ENCODE measurements at places on chromosomes 16 and 17.

- DNase-seq: no peak
These were observed 273.1 kb upstream of the CCL2 start for GRCh38 chr17:33981711-33982601.

- DNase-seq: no peak
These were observed 10.5 kb downstream of the NUFIP2 start for GRCh38 chr17:29283496-29283895.

GRCh38 chr17:68790931-68791330 lies 164.3 kb downstream of the ABCA8 start:
- DNase-seq: no peak

DNA sequence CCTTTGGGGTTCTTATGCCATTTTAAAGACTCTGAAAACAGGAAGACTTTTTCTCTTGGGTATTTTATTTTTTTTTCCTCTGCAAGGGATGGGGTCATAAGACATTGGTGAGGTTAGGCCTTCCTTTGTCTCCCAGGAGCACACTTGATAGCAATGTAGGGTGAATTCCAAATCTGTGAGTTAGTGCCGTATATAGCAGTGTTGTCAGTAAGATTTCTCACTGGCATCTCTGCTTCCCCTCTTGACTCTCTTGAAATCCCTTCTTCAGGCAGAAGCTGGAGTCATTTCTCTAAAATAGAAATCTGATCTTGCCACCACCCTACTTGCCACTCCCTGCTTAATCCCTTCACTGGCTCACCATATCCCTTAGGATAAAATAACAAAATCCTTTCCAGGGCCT lies 529.7 kb downstream of the WWOX start:
- DNase-seq: no peak

GRCh38 chr16:75461575-75461974 lies 2.9 kb downstream of the TMEM170A start:
- DNase-seq: no peak

DNA sequence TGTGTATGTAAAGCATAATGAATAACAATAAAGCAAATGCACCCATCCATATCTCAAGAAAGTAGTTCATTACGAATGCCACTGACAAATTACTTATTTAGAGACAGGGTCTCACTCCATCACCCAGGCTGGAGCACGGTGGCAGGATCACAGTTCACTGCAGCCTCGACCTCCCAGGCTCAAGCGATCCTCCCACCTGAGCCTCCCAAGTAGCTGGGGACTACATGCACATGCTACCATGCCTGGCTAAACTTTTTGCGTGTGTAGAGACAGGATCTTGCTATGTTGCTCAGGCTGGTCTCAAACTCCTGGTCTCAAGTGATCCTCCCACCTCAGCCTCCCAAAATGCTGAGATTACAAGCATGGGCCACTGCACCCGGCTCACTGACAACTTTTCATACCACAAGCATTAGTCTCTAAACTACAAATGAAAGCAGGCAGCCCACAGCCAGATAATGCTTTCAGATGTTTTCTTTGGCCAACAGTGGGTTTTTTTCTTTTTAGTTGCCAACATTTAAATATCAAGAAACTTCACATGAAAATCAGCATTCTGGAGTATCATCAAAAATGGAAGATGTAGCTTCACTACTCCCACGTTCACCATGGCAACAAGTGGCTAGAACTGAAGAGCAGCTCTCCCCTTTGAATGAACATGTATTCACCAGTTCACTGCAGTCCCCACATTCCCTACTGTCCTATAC lies 7.7 kb downstream of the ARHGAP17 start:
- no peak for DNase-seq

- no peak for DNase-seq
These were observed 9.8 kb downstream of the PSKH1 start for GRCh38 chr16:67902831-67903230.

- DNase-seq: no peak
These were observed 23.0 kb upstream of the IL21R start for GRCh38 chr16:27378871-27379481.

DNA sequence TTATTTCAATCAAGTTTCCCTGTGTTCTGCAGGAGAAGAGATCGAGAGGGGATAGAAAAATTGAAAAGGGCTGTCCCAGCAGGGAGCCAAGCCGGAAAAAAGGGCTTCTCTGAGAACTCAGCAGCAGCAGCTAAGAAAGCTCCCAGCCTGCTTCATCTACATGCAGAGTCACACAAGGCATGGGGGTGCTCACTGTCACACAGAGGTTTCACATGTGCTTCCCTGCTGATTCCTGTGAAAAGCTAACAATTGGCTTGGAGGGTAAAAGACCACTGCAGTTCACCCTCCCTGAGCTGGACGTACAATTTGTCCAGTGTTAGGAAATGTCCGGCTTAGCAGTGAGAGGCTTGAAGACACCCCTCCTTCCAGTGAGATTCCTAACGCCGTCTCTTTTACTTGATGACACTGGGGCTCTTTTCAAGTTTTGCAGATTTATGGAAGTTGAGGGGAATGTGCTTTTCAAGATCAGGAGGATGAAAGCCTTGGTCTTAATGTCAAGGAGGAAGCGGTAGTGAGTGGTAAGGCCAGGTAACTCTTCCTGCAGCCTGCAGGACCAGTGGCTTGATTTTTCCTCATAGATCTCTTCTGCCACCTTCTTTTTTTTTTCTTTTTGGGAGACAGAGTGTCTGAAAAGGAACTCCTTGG lies 85.6 kb downstream of the WNT3 start:
- DNase-seq: no peak

DNA sequence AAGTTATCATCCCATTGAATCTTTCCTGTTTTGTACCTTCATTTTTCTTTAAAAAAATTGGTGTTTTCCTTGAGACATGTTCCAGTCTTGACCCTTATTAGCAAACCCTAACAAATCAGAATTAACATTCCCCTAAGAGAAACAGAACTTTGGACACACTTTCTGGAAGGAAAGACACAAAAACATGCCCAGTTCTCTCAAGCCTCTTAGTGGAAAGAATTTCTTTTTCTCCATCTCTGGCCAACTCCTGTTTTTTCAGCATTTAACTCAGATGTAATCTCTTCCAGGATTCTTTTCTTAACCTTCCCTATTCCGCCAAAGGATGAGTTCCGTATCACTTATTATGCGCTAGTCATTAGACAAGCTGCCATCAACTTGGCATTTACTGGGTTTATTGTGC lies 23.9 kb upstream of the CDH8 start:
- DNase-seq: no peak

- DNase-seq: no peak
These were observed 28.2 kb downstream of the SNN start for GRCh38 chr16:11696266-11697012.

DNA sequence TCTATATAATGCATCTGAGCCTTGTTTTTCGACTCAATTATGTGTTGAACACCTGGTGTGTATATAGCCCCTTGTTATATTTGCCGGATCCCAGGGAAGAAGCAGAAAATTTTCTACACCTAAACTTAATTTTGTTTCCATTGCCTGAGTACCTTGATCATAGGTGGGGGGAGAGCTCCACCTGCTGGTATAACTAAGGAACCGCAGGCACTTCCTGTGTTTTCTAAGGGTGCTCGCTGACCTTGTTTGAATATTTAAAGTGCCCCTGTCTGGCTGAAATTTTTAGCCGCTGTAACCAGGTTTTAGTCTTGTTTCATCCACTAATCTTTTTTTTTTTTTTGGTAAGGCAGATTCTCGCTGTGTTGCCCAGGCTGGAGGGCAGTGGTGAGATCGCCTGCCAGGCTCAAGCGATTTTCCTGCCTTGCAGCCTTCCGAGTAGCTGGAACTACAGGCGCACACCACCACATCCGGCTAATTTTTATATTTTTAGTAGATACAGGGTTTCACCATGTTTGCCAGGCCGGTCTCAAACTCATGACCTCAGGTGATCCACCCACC lies 6.5 kb upstream of the NUBP1 start:
- DNase-seq: peak; percentile 65

- no peak for DNase-seq
These were observed 2.4 kb downstream of the EFNB3 start for GRCh38 chr17:7707446-7707845.

DNA sequence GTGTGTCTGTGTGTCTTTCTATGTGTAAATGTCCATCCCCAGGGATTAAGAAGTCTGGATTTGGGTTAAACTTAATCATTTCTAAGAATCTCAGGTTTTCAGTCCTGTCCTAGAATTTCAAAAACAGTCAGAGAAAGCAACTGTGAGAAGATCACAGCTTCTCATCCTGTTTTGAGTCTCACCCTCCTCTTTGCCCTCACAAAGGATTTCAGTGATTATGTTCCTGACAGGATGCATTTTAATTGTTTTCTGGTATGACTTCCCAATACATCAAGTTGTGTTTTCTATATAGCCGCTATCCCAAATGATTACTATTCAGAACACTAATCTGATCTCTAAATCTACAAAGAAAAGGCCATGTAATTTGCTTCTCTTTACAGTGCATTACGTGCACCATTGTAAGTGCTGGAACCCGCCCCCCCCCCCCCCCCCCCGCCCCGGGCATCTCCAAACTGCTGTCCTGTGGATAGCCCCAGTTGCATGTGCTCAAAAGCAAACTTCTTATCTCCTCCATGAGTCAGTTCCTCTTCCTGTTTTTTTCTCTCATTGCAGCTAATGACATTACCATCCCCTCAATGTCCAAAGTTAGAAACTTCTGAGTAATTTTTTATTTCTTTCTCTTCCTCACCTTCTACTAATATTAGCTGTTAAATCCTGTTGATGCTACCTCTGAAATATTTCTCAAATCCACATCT lies 73.9 kb downstream of the CDH13 start:
- DNase-seq: no peak

- no peak for DNase-seq
These were observed 8.5 kb upstream of the SUPT4H1 start for GRCh38 chr17:58360296-58361063.

DNA sequence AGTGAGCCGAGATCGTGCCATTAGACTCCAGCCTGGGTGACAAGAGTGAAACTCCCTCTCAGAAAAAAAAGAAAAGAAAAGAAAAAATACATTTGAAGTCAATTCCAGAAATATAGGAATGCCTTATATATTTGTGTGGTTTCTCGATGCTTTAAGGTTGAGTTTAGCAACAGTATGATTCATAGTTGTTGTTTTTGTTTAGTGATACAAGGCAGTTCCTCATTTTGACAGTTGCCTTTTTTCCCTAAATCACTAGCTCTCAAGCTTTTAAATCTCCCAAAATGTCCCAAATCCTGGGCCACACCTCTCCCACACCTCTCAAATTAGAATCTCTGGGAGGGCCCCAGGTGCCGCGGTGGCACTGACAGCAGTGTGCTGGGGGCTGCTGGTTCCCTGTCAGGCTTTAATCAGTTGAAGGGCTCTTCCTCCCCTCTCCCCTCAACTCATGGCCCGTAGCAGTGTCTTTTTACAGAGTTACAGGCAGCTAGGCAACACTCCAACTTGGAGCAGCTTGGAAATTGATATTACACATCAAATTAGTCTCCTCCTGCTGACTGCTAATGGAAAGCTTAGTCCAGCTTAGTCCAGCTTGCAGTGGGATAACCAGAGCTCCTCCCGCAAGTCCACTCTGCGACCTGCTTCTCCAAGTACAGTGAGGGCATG lies 58.4 kb downstream of the EPN2 start:
- DNase-seq: no peak

GRCh38 chr16:69935278-69935711 lies 15.8 kb upstream of the CLEC18A start:
- DNase-seq: no peak

GRCh38 chr17:5078106-5079028 lies at the start of gene ZFP3:
ZFP3 (plus strand) TSS chr17:5078467; CDS start chr17:5091505, 13,038 bp downstream.
- DNase-seq: peak; percentile 94

DNA sequence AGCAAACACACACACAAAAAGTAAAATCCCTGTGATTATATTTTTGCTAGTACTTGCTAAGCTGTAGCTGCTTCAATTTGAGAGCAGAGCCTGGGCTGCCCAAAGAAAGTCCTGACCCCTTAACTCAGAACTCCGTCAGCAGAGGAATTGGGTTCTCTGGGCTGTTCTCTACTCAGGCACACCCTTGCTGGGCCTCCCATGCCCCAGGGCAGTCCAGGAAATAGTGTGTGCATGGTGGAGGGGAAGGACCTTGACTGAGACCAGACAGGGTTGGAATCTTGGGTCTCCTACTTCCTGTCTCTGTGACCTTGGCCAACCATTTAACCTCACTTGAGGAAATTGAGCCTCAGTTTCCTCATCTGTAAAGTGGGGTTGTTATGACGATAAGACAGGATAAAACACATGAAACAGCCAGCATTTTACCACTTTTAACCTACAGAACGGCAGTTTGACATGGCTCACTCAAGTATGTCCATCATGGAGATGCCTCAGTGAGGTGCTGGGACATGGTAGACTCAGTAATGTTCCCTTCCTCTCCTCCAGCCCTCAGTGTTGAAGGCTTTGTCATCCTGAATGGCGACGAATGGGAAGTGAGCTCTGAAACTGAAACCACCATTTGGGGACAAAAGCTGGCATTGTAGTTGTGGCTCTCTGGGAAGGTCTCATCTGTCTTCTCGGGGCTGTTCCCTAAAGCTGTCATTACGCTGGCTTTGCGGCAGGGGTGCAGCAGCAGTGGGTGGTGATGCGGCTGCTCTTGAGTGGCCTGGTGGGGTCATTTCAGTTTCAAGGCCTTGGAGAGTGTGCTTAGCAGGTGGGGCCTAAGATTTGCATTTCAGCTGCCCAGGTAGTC lies 74.9 kb downstream of the CMIP start:
- no peak for DNase-seq

DNA sequence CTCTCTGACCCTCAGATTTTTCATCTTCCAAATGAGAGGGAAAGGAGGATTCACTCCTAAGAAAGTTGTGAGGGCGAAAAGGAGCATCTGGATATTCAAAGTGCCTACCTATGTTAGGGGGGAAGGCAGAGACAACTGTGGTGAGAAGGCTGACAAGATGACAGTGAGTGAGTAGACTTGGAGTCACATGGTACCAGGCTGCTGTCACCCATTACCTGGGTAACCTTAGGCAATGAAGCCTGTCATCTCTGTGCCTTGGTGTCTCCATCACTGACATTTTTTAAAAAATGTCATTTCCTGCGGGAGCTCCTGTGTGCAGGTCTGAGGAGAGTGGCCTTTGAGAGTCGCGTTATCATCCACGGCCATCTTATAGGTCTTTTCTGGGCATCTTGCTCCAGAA lies 124.0 kb downstream of the MAF start:
- DNase-seq: no peak

DNA sequence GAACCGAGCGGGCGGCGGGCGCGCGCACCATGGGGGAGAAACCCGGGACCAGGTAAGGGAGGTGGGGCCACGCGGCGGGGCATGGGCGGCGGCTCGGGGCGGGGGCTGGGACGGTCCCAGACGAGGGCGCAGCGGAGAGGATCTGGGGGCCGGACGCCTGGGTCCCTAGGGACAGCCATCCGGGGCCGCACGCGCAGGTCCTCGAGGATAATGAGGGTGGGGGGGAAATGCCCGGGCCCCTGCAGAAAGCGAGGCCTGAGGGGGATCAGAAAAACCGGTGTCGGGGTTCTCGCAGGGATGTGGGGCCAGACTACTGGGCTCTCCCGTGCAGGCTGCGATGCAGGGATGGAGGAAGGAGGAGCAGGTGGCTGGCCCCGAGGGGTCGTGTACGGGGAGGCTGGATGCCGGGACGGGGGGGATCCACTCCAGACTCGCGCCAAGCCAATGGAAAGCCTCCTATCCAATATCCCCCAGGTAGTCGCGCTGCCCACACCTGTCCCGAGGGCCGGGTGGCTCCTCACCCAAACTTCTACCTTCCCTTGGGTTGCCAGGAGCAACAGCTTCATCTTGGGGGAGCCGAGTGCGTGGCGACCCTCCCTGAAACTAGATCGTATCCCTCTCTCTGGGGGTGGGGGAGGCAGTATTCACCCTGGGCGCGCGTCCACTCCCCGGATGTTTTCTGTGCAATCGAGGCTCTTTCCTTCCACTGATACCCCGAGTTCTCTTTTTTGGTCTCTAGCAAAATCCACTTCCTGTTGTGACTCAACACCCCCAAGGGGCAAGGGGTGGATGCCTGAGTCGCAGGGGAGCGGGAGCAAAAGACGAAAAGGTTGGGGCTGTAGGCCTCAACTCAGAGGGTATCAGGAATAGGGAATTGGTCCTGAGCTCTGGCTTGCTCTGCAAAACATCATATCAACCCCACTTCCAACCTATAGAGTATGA lies 532 bp downstream of the ARRB2 start:
- peak; percentile 22 for DNase-seq

All from stimulated activated naive B cell treated with anti-CD40 and anti-IgM and Interleukin-4, amounts not matched to agents 10 μg/mL and 1 μg/mL and 100 μg/mL, for 72 hours (primary cell).